ENCODE measurements at places on chromosomes 4 and X.
A peak's percentile ranks its signal among the peaks of the same experiment; 100 is the strongest.

- H3K4me3 ChIP-seq = no peak overlapping the region
- H3K27ac ChIP-seq = no peak overlapping the region
- H3K36me3 ChIP-seq = peaks cover 7% of the 10 kb centered on the region
- peaks cover 30% of the 10 kb centered on the region for H3K27me3 ChIP-seq
These were observed 76.4 kb downstream of the ACOX3 start for GRCh38 chr4:8364141-8364540.

GRCh38 chr4:24910499-24910898 is 2.3 kb downstream of the CCDC149 start:
- DNase-seq = no peak
- peaks cover 25% of the 10 kb centered on the region for H3K27me3 ChIP-seq
- H3K27ac ChIP-seq = no peak overlapping the region
- H3K36me3 ChIP-seq = peaks cover 9% of the 10 kb centered on the region

GRCh38 chr4:3363411-3364141 is 70.8 kb downstream of the RGS12 start:
- H3K36me3 ChIP-seq = no peaks in the 10 kb centered on the region
- no peaks in the 10 kb centered on the region for H3K27me3 ChIP-seq
- no peaks in the 10 kb centered on the region for H3K4me1 ChIP-seq
- H3K4me3 ChIP-seq = no peak overlapping the region
- H3K27ac ChIP-seq = no peak overlapping the region

- H3K27ac ChIP-seq = no peak overlapping the region
- H3K36me3 ChIP-seq = no peaks in the 10 kb centered on the region
- no peak for DNase-seq
- no peaks in the 10 kb centered on the region for H3K27me3 ChIP-seq
- H3K4me1 ChIP-seq = no peaks in the 10 kb centered on the region
These were observed 318.6 kb downstream of the LDB2 start for GRCh38 chr4:16579866-16580265.

GRCh38 chr4:55546756-55547465 is at the start of gene CLOCK:
TSS of gene CLOCK (minus strand) at chr4:55546909. CDS start at chr4:55482785, 64,124 bp downstream.
- no peaks in the 10 kb centered on the region for H3K27me3 ChIP-seq
- H3K36me3 ChIP-seq = no peaks in the 10 kb centered on the region

DNA sequence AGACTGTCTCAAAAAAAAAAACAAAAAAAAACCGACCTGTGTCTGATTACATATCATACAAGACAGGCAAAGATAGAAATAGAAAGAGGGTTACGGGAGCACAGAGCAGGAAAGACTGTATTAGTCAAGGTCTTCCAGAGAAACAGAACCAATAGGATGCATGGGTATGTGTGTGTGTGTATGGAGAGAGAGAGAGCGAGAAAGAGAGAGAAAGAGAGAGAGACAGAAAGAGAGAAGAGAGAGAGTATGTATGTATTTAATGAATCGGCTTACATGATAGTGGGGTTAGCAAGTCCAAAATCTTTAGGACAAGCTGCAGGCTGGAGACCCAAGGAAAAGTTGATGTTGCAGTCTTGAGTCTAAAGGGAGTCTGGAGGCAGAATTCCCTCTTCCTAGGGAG is 7.5 kb upstream of the DDX3X start:
- no peak overlapping the region for H3K27ac ChIP-seq
- no peaks in the 10 kb centered on the region for H3K27me3 ChIP-seq
- H3K4me1 ChIP-seq = peaks cover 15% of the 10 kb centered on the region
- no peak overlapping the region for H3K4me3 ChIP-seq
- no peak for DNase-seq
- no peaks in the 10 kb centered on the region for H3K36me3 ChIP-seq

GRCh38 chrX:119622356-119623232 is 16.4 kb upstream of the NKRF start:
- no peaks in the 10 kb centered on the region for H3K36me3 ChIP-seq
- DNase-seq = no peak
- H3K4me1 ChIP-seq = peaks cover 13% of the 10 kb centered on the region
- no peak overlapping the region for H3K4me3 ChIP-seq
- H3K27ac ChIP-seq = no peak overlapping the region

DNA sequence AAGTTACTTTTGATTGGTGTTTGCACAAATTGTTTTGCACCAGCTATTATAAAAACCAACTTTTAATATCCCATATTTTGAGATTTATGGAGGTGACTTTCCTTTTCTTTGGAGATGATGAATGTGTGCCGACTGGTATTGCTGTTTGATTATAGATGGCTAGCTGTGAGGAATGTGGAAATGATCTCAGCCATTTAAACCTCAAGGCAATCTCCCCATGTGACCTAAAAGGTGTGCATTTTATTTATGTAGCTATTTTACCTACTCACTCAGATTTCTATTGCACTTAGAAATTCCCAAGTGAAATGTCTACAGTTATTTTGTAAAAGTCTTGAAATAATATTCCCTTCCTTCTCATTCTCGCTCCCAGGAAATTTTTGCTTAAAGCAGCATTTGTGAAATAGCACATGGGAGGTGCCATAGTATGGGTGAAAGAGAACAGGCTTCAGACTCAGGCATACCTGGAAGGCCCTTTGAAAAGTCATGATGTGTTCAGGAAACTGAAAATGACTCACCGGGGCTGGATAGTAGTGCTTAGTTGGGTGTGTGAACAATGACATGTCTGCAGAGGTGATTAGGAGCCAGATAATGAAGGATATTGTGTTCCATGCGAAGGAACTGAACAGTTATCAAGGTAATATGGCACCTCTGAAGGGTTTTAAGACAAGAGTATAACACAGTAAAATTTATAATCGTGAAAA is 247.6 kb downstream of the CBLL2 start:
- H3K27ac ChIP-seq = no peak overlapping the region
- H3K4me3 ChIP-seq = no peak overlapping the region
- DNase-seq = no peak

DNA sequence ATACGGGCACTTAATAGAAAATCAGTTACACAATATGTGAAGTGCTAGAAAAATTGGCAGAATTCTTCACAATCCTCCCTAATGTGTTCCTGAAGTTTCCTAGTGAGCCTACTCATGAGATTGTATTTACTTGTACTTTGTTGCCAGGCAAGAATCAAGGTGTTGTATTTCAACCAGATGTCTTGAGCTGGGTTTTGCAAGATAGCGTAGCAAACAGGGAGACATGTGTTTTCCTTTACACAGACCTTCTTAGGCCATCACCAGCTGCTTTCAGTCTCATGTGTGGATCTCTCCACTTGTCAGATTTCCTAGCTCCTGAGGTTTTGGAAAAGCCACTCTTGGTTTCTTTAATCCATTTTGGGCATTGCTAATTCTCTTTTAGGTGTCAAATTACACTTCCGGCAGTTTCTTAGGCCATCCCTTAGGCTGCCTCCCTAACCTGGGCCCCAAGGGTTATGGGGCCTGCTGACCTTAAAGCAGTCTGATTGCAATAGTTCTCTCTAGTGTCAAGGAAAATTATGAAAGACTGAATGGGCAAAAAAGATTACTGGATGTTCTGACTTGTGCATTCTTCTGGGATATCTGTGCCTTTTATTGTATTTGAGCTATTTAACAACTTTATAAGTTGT is 12.2 kb upstream of the EDA start:
- H3K27me3 ChIP-seq = no peaks in the 10 kb centered on the region
- no peak overlapping the region for H3K27ac ChIP-seq
- peaks cover 26% of the 10 kb centered on the region for H3K4me1 ChIP-seq
- H3K4me3 ChIP-seq = 0 out of 2 replicates have a peak overlapping the region, but pooled peaks have one; percentile 22
- DNase-seq = peak; percentile 71

- DNase-seq = peak; percentile 57
- no peaks in the 10 kb centered on the region for H3K27me3 ChIP-seq
- no peaks in the 10 kb centered on the region for H3K36me3 ChIP-seq
- H3K4me3 ChIP-seq = no peak overlapping the region
- no peaks in the 10 kb centered on the region for H3K4me1 ChIP-seq
These were observed 613.1 kb upstream of the HS3ST1 start for GRCh38 chr4:12041828-12042227.

DNA sequence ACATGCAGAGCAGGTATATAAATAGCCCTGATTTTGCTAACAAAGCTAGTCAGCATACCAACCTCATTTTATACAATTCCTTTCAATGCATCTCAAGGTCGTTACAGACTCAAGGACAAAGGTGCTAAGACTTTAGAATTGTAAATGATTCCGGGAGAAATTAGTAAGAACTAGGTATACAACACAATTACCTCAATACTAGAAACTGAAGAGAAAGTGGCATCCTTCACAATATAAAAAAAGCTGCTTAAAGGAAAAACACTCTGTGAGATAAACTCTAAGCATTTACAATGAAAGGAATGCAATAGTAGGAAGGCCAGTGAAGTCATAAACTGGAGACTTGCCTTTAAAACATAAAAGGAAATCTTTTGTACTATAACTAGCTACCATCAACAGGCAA is 11.9 kb downstream of the TNMD start:
- peaks cover 44% of the 10 kb centered on the region for H3K4me1 ChIP-seq
- peak; percentile 8 for DNase-seq
- no peaks in the 10 kb centered on the region for H3K27me3 ChIP-seq

DNA sequence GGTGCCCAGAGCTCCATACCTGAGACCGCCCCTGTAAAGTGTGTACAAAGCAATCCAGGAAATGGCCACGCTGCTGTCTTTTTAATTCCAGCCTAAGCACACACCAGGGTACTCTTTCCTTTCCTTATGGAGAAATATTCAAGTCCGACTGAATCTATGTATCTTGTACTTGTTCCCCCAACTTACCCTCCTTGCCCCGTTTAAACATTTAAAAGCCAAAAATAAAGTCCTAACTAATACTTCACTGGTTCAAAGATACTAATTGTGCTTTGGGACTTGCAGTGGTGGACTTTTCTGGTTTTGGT is 731 bp upstream of the AMMECR1 start:
- peak overlapping the region; percentile 90 for H3K27ac ChIP-seq
- H3K36me3 ChIP-seq = no peaks in the 10 kb centered on the region
- peaks cover 55% of the 10 kb centered on the region for H3K4me1 ChIP-seq
- H3K4me3 ChIP-seq = peak overlapping the region; percentile 76

- no peak for DNase-seq
- H3K27ac ChIP-seq = no peak overlapping the region
- no peaks in the 10 kb centered on the region for H3K27me3 ChIP-seq
- no peak overlapping the region for H3K4me3 ChIP-seq
These were observed 100.7 kb downstream of the SYNPO2 start for GRCh38 chr4:118989098-118990080.

GRCh38 chrX:13938051-13938828 is 91.5 kb downstream of the GEMIN8 start:
- DNase-seq = peak; percentile 76
- H3K27ac ChIP-seq = peak overlapping the region; percentile 92
- no peaks in the 10 kb centered on the region for H3K36me3 ChIP-seq
- H3K4me1 ChIP-seq = peaks cover 49% of the 10 kb centered on the region
- peak overlapping the region; percentile 69 for H3K4me3 ChIP-seq

DNA sequence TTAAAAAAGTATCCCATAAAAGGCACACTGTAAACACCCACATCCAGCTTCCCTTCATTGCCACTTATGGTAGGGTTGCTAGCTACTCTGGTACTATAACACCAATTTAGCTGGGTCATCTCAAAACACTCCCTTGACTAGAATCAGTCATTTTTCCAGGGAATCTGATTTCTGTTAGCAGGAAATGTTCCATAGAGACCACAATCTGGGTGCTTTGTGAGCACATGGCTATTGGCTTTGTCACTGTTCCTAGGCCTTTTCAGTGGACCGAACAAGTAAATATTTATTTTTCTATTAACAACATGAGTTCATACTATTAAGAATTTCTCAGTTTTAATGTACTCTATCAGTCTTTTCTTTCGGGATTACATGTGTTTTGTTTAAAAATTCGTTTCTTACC is 404.7 kb upstream of the GNPDA2 start:
- no peak overlapping the region for H3K27ac ChIP-seq
- H3K4me1 ChIP-seq = 0 out of 2 replicates have a peak, but pooled peaks cover 2% of the 10 kb centered on the region
- DNase-seq = no peak
- no peak overlapping the region for H3K4me3 ChIP-seq
- H3K27me3 ChIP-seq = no peaks in the 10 kb centered on the region
- H3K36me3 ChIP-seq = no peaks in the 10 kb centered on the region

- H3K27ac ChIP-seq = no peak overlapping the region
- no peaks in the 10 kb centered on the region for H3K36me3 ChIP-seq
- H3K4me1 ChIP-seq = no peaks in the 10 kb centered on the region
- DNase-seq = no peak
These were observed 303.1 kb upstream of the GIMD1 start for GRCh38 chr4:106671716-106672115.

DNA sequence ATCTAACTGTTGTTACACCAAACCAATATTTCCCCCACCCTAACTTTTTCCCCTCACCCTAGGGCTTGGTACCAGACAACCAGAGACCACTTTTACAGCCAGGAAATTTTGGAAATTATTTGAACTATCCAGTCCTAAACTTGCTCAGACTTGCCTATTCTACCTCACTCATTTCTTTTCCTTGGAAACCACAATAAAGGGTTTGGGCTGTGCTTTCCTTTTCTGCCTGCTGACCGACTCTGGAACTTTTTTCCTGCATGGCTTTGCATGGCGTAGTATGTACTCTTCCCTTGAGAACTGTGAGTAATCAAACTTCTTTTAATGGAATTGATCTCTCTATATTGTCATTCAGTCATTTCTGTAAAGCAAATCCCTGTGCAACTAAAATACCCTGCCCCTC is 516.5 kb upstream of the FTHL17 start:
- no peak overlapping the region for H3K4me3 ChIP-seq
- no peaks in the 10 kb centered on the region for H3K27me3 ChIP-seq
- H3K36me3 ChIP-seq = no peaks in the 10 kb centered on the region
- no peaks in the 10 kb centered on the region for H3K4me1 ChIP-seq
- no peak overlapping the region for H3K27ac ChIP-seq

GRCh38 chr4:81954271-81954670 is 419.5 kb downstream of the HNRNPD start:
- H3K4me1 ChIP-seq = no peaks in the 10 kb centered on the region
- no peak for DNase-seq
- no peak overlapping the region for H3K4me3 ChIP-seq
- H3K27ac ChIP-seq = no peak overlapping the region
- no peaks in the 10 kb centered on the region for H3K27me3 ChIP-seq

GRCh38 chrX:101450085-101450484 is 35.2 kb upstream of the ARMCX4 start:
- H3K4me1 ChIP-seq = no peaks in the 10 kb centered on the region
- no peaks in the 10 kb centered on the region for H3K36me3 ChIP-seq
- no peaks in the 10 kb centered on the region for H3K27me3 ChIP-seq
- DNase-seq = no peak
- H3K27ac ChIP-seq = no peak overlapping the region
- H3K4me3 ChIP-seq = no peak overlapping the region

DNA sequence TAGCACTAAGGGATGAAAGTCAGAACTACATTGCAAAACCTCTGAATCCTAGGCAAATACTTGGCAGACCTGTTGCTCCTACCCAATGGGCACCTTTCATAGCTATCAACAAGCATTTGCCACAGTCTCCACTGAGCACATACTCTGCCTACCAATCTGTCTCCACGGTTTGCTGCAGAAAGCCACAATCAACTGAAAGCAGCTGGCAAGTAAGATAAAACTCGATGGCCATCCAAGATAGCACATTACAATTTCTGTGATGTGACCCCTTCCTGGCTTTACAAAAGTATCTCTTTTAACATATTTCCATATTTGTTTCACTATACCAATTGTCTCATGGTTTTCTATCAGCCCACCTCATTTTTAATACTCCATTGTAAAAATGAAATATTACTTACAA is 1060.5 kb upstream of the INTU start:
- H3K4me1 ChIP-seq = no peaks in the 10 kb centered on the region
- H3K36me3 ChIP-seq = no peaks in the 10 kb centered on the region
- no peak overlapping the region for H3K27ac ChIP-seq
- H3K4me3 ChIP-seq = no peak overlapping the region
- H3K27me3 ChIP-seq = no peaks in the 10 kb centered on the region
